Suppressor macrophage treated with lipopolysaccharide for 4 hours (primary cell): ENCODE measurements at places on chromosomes 4 and X.

DNA sequence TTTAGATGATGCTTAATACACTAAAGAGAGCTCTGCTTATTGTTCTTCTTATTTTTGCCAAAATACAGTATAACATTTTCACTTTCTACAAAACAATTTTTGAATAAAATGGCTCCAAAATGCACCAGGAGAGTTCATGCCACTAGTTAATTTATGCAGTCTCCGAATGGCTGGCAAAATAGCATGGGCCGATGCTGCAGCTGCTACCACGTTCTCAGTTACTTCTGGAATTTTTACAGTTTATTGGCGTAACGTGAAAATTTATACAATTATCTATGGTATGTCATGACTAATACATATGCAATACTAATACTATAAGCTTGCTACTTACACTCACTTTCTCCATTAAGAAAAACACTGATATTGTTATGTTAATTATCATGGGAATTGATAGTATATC lies 16.5 kb downstream of the KLHL13 start:
- no peak for DNase-seq

DNA sequence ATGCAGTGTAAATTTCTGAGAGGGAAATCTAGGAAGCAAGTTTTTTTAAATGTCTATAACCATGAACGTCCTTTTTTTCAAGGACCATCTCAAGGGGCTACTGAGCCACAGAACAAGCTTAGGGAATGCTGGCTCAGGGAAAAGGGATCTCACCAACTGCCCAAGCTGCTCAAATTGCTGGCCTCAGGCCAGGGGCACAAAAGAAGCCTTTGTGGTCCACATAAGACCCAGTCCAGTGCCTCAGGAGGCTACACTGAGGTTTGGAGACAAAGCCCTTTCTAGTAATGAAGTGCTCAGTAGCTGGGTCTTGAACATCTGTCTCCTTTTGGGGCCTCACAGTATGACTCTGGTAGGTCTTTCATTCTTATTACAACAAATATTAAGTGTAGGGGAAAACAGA lies 305.5 kb downstream of the RAB28 start:
- no peak for DNase-seq

- DNase-seq, result no peak
Measured at GRCh38 chrX:84876876-84877275, 126.8 kb upstream of the APOOL start.

- DNase-seq, result peak; percentile 42
Measured at GRCh38 chr4:120053911-120054310, 12.7 kb downstream of the MAD2L1 start.

GRCh38 chr4:106584337-106584989 lies 215.9 kb upstream of the GIMD1 start:
- no peak for DNase-seq

DNA sequence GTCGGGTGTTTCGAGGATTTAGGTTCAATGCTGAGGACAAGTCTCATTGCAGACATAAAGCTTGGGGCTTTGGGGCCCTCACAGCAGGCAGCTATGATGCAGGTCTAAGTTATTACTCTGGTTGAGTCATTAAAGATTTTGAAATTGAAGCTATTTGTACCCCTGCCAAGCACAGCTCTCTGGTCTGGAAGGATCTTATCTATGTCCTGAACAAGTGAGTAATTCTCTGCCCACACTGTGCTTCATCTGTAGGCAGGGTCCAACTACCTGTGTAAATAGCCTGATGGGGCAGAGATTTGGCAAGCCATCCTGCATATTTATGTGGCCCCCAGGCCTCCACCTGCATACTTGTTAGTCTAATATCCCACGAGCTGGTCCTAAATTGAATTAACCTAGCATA lies 41.4 kb upstream of the MAGEA4 start:
- DNase-seq, result no peak

DNA sequence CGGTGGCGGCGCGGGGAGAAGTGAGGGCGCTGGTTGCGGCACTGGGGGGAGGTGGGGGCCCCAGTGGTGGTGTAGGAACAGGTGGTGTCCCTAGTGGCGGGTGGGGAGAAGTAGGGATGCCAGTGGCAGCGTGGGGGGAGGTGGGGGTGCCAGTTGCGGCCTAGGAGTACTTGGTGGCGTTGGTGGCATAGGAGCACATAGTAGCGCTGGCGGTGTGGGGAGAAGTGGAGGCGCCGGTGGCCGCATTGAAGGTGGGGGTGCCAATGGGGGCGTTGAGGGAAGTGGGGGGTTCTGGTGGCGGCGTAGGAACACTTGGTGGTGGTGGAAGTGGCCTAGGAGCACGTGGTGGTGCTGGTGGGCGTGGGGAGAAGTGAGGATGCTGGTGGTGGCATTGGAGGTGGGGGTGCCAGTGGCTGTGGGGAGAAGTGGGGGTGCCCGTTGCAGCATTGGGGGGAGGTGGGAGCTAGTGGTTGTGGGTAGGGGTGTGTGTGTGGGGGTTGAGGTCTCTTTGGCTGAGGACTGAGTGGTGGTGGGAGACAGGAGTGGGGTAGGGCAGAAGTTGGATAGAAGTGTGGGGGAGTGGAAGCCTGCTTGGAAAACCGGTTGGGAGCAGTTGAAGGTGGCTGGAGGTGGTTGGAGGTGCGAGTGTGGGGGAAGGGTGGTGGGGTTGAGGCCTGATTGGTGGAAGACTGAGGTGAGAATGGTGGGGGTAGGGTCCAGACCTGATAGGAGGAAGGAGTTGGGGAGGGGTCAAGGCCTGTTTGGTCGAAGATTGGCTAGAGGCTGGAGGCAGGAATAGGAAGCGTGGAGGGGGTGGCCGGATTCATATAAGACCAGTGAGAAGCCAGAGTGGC lies 1.1 kb downstream of the GCNA start:
- no peak for DNase-seq

DNA sequence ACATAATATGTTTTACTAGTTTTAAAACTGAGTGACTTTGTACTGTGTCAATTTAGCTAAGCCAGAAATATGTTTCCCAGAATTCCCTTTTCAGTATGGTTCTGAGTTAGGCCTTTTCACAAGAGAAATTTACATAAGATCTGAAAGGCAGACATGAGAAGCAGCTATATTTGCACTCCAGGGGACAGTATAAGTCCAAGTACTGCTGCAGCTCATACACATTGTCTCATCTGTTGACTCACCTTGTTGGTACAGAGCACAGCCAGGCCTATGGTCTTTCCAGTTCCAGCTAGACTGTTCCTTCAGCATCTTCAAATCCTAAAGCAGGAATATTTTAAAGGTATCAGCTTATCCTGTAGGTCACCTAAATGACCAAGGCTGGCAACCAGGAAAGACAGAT lies 53.5 kb downstream of the BMP3 start:
- no peak for DNase-seq

- no peak for DNase-seq
Measured at GRCh38 chr4:10172278-10172921, 55.8 kb upstream of the WDR1 start.

GRCh38 chr4:36208893-36209473 lies 35.3 kb downstream of the ARAP2 start:
- no peak for DNase-seq
